Suprapubic skin (tissue), 4 donors: ENCODE measurements at places on chromosomes 5 and 9. TPM values are rescaled to one million over a fixed set of nuclear protein-coding genes. Genes with fewer than 3 reads are reported as not detected.

- peaks cover 19% of the 10 kb centered on the region for H3K4me1 ChIP-seq
- H3K4me3 ChIP-seq = no peak overlapping the region
- H3K27ac ChIP-seq = no peak overlapping the region
- H3K27me3 ChIP-seq = peaks cover 90% of the 10 kb centered on the region
These were observed 7.6 kb downstream of the LMX1B start for GRCh38 chr9:126621061-126621918.

DNA sequence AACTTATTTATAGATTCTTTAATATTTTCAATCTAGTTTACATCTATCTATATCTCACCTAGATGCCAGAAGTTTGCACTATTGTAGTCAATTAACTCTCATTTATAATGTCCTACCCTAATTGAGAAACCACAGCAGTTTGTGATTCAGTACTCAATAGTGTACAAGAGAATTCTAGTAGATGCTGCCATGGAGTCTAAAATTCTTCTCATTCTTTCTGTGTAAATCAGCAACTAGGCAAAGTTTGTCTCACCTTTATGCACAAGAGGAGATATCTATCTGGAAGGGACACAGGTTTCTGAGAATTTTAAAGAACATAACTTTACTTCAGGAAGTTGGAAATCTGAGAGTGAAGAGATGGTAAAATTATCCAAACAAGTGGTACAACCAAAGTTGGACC, 173.0 kb upstream of the FBXL7 start:
- no peaks in the 10 kb centered on the region for H3K27me3 ChIP-seq
- H3K36me3 ChIP-seq = no peaks in the 10 kb centered on the region
- H3K27ac ChIP-seq = no peak overlapping the region
- DNase-seq = no peak
- H3K4me3 ChIP-seq = no peak overlapping the region
- no peaks in the 10 kb centered on the region for H3K4me1 ChIP-seq

DNA sequence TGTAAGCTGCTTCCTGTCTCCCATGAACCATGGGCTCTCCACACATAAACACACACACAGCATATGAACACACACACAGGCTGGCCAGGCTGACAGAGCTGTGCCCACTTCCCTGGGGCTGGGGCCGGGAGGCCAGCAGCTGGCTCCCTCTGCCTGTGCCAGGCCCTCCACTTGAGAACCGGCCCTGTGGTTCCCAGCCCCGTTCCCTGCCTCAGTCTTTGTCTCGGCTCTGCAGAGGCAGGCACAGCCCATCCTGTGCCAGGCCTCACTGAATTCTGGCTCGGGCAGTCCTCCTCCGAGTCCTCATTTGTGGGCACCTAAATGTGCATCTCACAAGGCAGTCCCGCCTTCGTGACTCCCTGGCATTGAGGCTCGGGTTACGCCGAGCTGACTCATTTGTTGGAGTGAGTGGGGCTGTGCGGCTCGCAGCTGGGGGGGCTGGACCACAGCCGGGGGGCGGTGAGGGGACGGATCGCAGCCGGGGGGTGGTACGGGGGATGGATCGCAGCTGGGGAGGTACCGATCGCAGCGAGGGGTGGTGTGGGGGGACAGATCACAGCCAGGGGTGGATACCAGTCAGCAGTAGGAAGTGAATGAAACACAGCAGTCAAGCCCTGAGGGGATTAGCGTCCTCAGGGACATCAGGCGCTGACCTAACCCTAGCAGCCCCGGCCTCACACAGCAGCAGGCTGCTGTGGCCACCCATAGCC, 72.3 kb downstream of the PSMB7 start:
- H3K27ac ChIP-seq = peak overlapping the region; percentile 27
- no peaks in the 10 kb centered on the region for H3K27me3 ChIP-seq
- peaks cover 16% of the 10 kb centered on the region for H3K4me1 ChIP-seq
- DNase-seq = no peak

DNA sequence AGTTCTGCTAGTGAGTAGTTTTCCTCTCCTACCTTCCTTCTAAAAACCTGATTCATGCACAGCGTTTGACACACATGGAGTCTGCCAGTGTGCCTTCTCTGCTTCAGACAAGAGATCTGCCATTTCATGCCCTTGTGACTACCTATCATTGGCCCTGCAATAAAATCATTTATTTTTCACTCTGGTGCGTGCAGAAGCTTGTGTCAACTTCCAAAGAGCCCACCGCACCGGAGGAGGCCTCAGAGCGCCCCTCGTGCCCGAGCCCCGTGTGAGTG, 13.7 kb downstream of the HNRNPH1 start:
- H3K4me3 ChIP-seq = no peak overlapping the region
- H3K4me1 ChIP-seq = peaks cover 39% of the 10 kb centered on the region
- no peak overlapping the region for H3K27ac ChIP-seq
- DNase-seq = no peak

- peaks cover 23% of the 10 kb centered on the region for H3K4me1 ChIP-seq
- DNase-seq = no peak
- peak overlapping the region; percentile 72 for H3K4me3 ChIP-seq
- H3K27me3 ChIP-seq = peaks cover 4% of the 10 kb centered on the region
- H3K27ac ChIP-seq = no peak overlapping the region
These were observed 4.2 kb downstream of the LOX start for GRCh38 chr5:122073864-122074263.

DNA sequence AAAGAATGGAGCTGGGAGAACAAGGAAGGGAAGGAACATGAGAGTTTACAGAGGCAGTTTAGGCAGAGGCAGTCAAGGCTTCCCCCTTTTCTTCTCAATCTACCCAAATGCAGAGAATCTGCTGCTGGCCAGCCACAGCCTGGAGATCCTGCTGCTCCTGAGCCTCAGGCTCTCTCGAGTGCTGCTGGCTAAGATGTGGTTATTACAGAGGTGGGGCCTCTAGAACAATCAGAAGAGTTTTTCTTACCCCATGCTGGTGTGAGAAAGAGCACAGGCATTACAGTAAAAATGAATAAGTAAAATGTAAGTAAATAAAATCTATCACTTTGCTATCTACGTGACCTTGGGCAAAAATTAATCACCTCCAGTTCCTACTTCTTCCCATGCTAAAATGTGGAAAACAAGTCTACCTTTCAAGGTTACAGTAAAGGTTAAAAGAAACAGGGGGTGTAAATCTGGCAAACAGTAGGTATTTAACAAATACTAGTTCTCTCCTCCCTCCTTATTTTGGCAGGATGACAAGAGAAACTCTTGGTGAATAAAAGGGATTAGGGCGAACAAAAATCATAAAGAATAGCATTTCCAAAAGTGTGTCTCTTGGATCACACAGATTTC, 31.1 kb downstream of the FBXW11 start:
- DNase-seq = no peak
- no peaks in the 10 kb centered on the region for H3K27me3 ChIP-seq
- no peak overlapping the region for H3K27ac ChIP-seq
- H3K4me1 ChIP-seq = peaks cover 15% of the 10 kb centered on the region

- DNase-seq = no peak
- no peaks in the 10 kb centered on the region for H3K27me3 ChIP-seq
- H3K27ac ChIP-seq = no peak overlapping the region
- no peaks in the 10 kb centered on the region for H3K36me3 ChIP-seq
These were observed 142.2 kb upstream of the GAS1 start for GRCh38 chr9:87089506-87089905.

DNA sequence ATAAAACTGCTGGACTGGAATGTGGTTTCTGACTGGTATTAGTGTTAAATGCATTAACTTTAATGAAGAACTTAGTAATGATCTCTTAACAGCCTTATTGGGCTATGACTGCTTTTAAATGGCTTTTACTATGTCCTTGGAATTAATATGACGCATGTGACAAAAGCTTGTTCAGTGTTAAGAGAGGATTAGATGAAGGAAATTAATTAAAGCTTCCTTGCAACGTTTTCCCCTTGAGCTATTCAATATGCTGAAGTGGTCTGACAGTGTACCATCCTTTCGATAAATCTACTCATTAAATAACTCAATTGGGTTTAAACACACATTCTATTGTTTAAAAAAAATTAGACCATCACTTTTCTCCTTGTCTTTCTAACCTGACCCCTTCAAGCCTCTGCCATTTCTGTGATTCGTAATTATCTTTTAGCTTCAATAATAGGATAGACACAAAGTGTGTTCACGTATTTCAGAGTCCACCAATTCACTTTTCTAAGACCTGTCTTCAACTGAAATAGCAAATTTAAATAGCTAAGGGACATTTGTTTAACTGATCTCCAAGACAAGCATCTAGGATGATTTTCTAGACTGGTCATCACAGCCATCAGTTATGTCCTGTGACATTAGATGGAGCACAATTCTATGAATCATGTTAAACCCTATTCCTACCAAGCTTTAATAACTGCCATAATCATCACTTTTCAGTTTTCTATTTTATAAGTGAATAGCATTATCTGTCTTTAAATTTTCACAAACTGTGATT, 1258.0 kb upstream of the CDH9 start:
- no peaks in the 10 kb centered on the region for H3K27me3 ChIP-seq
- DNase-seq = no peak
- H3K27ac ChIP-seq = no peak overlapping the region
- no peaks in the 10 kb centered on the region for H3K36me3 ChIP-seq
- no peak overlapping the region for H3K4me3 ChIP-seq
- no peaks in the 10 kb centered on the region for H3K4me1 ChIP-seq

GRCh38 chr9:88531920-88532698, 2.9 kb upstream of the NXNL2 start:
- no peak overlapping the region for H3K27ac ChIP-seq

- H3K36me3 ChIP-seq = peaks cover under 1% of the 10 kb centered on the region
- no peak overlapping the region for H3K4me3 ChIP-seq
- no peak overlapping the region for H3K27ac ChIP-seq
- no peak for DNase-seq
These were observed 43.2 kb downstream of the GARNL3 start for GRCh38 chr9:127307802-127308201.

GRCh38 chr9:92790542-92791527, 26.2 kb upstream of the BICD2 start:
- no peaks in the 10 kb centered on the region for H3K36me3 ChIP-seq
- peaks cover 7% of the 10 kb centered on the region for H3K27me3 ChIP-seq
- DNase-seq = peak; percentile 86
- no peak overlapping the region for H3K4me3 ChIP-seq
- peaks cover 9% of the 10 kb centered on the region for H3K4me1 ChIP-seq

DNA sequence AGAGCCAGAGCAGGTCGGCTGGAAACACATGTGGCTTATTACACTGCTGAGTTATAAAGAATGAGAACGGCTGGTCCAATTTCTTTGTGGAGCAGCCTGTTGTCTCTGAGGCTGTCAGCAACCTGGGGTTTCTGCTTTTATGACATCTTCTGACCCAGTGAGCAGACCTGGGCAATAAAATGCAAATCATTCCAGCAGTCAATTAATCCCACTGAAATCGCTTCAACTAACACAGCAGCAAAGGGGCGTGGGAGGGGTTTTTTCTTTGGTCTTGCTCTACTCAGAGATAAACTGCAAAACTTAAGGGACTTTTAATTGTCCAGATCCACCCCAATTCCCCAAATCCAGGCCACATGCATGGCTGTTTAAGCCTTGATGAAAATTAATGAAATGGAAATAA, 215.7 kb downstream of the SLIT3 start:
- DNase-seq = no peak
- H3K27me3 ChIP-seq = no peaks in the 10 kb centered on the region
- no peak overlapping the region for H3K4me3 ChIP-seq
- H3K4me1 ChIP-seq = no peaks in the 10 kb centered on the region
- no peaks in the 10 kb centered on the region for H3K36me3 ChIP-seq

DNA sequence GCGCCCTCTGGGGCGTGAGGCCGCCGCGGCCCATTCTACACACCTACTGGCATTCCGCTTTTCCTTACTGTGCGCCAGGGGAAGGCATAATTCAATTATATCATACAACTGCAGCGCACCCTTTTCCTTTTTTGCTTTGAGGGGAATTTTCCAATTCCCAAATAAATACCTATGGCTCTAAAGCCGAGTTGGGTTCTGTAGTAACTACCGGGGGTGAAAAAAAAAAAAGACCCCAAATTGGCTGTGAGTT, 34.1 kb upstream of the NFIB start:
- H3K36me3 ChIP-seq = no peaks in the 10 kb centered on the region
- H3K4me3 ChIP-seq = peak overlapping the region; percentile 61
- H3K27ac ChIP-seq = peak overlapping the region; percentile 88
- peaks cover 83% of the 10 kb centered on the region for H3K4me1 ChIP-seq
- no peak for DNase-seq
- H3K27me3 ChIP-seq = peaks cover 17% of the 10 kb centered on the region

DNA sequence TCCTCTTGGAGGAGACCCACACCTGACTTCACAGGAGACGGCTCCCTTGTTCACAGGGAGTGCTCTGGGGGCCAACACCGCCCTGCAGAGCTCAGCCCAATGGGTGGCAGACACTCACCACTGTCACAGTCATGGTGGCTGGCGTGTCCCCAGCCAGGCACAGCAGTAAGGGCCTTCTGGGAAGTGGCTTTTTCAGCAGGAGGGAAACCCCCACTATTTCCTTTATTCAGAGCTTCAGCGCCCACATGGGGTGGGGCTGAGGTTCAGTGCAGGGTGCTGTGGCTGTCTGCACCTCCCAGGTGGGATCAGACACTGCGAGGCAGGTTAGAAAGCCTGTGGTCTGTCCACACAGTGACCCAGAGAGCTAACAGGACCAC, 3.6 kb upstream of the SNAPC4 start:
- H3K4me3 ChIP-seq = no peak overlapping the region
- no peak overlapping the region for H3K27ac ChIP-seq
- H3K27me3 ChIP-seq = no peaks in the 10 kb centered on the region
- H3K4me1 ChIP-seq = peaks cover 29% of the 10 kb centered on the region
- DNase-seq = no peak

DNA sequence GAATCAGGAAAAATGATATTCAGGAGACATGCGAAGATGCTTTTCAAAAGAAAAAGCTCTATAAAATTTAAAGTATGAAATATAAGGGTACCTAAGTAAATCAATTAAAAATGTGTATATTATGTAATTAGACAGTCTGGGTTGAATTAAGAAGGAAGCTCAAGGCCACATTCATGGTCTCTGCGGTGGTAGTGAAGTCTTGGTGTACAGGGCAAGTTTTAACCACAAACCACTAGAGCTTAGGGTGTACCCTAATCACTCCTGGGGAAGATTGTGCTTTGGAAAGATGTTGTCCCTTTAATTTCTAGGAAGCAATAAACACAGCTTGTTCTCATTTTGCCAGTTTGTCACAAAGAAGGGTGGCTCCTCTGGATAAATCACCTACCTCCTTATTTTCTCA, 287.2 kb upstream of the ZNF608 start:
- H3K27ac ChIP-seq = no peak overlapping the region
- H3K4me1 ChIP-seq = no peaks in the 10 kb centered on the region
- H3K4me3 ChIP-seq = no peak overlapping the region
- DNase-seq = no peak

DNA sequence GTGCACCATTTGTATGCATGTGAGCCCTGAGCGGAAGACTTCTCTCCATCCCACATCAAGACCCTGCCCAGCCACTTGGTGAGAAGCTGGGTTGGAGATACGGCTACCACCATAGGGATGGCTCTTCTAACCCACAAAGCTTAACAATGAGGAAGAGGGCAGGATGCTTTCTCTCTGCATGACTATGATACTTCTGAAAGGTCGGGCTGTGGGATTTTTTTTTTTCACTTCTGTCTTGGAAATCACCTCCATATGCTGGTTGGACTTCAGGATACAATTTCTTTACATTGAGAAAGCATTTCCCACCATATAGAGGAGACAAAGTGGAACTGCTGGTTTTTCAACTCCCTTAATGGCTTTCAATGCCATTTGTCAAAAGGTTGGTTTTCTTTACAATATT, 30.5 kb downstream of the ZNF366 start:
- peaks cover 5% of the 10 kb centered on the region for H3K4me1 ChIP-seq
- DNase-seq = no peak
- no peaks in the 10 kb centered on the region for H3K36me3 ChIP-seq
- no peak overlapping the region for H3K4me3 ChIP-seq

Gene EXOSC2
- 21.5 TPM for total RNA-seq

Gene PROB1
- total RNA-seq = 0.30 TPM

Gene PRLR
- 8.0 TPM for total RNA-seq

Gene F12
- 9.8 TPM for total RNA-seq

Gene OTP
- total RNA-seq = not detected

Gene CDH9
- total RNA-seq = not detected

Gene ZNF618
- total RNA-seq = 5.8 TPM

Gene SLC34A1
- not detected for total RNA-seq

Gene TGFBR1
- total RNA-seq = 19.8 TPM

Gene DAPK1
- 5.4 TPM for total RNA-seq

Gene SERF1A
- 3.4 TPM for total RNA-seq
